ENCODE measurements at places on chromosomes 7 and 10.

DNA sequence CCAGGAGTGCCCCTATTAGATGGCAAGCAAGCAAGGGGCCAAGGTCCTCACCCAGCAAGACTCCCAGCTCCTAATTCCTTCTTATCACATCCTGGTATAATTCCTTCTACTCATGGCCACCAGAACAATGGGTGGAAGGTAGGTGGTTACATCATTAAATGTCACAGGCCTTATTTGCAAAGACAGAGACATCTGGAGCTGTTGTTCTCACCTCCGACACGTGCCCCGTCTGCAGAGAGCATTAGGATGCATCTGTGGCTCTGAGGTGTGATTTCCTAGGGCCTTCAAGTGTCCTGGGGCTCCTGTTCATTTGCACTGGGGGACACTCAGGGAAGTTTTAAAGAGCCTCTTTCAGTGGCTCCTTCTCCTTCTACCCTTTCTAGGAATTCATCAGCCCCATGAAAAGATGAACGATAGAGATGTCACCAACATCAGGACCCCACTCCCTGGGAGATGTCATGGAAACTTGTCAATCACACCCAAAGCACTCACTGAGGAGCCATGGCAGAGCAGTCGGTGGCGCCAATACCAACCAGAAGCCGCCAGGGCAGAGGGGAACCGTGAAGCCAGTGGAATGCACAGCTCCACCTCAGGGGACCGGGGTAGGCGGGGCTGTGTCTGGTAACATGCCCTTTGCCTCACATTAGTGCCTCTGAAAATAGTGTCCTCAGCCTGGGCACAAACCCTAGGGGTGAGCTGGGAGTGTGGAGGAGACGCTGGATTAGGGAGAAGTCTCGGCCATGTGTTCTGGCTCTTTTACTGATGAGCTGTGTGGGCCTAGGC is 2.9 kb upstream of the ATP6V0E2 start:
- no peak for DNase-seq

DNA sequence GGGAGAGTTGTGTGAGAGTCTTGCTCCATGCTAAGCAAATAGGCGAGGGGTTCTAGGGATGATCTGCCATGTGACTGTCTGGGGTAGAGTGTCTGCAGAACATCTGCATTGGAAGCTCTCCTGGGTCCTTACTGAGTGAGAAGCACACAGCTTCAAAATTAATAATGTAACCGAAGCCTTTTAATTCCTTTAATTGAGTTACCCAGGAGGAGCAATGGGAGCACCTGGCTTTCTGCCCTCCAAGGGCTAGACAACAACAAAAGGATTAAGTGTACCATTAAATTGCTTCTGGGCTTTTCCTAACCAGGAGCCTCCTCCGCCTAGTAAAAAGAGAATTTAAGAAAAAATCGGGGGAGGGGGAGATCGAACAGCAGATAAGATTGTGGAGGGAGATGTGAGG is 102.0 kb upstream of the TBX20 start:
- DNase-seq = no peak

DNA sequence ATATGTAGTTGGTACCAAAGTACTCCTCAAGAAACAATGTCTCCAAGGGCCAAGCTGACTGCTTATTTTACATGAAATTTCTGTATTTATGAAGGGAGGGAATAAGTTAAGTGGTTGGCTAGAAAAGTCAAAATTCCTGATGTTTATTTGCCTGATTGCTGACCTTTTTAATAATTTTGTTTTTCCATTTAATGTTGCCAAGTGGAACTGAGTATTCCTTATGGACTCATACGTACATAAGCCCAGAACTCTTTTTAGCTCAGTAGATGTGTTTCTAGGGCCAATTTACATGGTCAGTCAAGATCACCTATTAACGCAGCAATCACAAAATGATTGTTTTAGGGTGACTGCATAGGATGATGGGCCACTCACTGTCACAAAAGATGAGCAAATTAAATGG is 78.3 kb upstream of the FZD8 start:
- DNase-seq = no peak

GRCh38 chr7:111477462-111478225 is 84.6 kb downstream of the IMMP2L start:
- no peak for DNase-seq

DNA sequence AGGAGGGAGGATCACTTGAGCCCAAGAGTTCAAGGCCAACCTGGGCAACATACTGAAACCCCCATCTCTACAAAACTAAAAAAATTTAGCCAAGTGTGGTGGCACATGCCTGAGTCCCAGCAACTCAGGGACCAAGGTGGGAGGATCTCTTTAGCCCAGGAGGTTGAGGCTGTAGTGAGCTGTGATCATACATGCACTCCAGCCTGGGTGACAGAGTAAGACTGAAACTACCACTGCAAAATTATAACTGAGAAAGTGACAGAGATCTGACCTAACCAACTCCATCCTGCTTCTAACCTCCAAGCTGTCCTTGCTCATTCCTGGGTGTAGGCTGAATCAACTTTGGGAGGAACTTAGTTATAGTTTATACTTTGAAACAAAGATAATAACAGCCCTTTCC is 59.4 kb downstream of the HTR7 start:
- no peak for DNase-seq

GRCh38 chr10:9254353-9254752 is 1199.9 kb downstream of the GATA3 start:
- no peak for DNase-seq

DNA sequence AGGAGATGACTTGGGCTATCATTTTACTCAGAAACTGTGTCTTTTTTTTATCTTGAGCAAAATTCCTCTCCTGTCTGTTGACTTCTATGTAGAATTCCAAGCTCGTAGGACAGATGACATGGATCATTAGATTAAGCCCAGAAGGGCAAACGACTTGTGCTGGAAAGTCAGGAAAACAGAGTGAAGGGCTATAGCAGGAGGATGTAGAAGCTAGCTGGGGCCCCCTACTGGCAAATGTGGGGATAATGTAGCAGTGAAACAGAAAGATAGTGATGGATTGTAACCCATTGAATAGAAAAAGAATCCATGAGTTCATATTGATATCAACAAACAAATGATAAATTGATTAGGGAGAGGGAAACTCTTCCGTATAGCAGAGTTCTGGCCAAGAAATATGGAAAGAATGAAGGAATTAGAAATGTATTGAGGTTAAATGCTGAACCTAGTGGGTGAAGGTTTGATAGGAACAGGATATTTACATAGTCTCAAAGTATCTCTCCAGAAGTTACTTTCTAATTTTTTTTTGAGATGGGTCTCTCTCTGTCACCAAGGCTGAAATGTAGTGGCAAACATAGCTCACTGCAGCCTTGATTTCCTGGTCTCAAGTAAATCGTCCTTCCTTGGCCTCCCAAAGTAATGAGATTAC is 103.6 kb downstream of the LYZL1 start:
- DNase-seq = no peak

GRCh38 chr10:350981-351501 is 215.8 kb downstream of the ZMYND11 start:
- no peak for DNase-seq

DNA sequence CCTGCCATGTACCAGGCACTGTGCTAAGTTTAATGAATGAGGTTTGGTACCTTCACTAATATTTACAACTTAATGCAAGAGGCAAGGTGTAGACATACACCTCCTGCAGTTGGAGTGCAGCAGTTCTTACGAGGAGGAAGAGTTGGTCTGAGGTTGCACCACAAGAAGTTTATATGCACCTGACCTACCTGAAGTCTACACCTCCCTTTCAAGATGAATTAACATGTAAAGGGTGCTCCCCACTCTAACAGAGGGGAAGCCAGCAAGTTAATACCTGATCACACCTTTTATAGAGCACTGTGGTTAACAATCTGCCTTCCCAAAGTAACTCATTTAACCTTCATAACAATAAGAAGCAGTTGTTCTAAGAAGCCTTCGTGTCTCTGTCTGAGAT is 120.0 kb downstream of the LYZL1 start:
- DNase-seq = no peak

GRCh38 chr10:107056182-107056581 is 108.3 kb downstream of the SORCS1 start:
- DNase-seq = no peak

GRCh38 chr10:21278491-21279216 is 246.8 kb downstream of the SKIDA1 start:
- no peak for DNase-seq

DNA sequence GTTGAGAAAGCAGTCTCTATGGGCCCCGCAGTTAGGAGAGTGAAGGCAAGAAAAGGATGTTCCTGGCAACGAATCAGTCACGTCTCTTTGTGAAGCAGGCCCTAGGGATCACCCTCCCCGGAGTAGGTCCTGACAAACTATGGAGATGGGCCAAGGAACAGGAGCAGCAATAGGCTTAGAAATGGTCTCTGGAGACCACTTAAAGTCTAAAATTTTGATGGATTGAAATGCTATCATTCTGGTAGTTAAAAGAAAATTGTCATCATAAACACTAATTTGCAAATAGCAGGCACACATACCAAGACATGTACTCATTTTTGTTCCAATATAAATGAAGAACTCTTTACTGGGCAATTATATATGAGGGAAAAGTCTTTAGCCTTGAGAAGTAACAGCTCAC is 123.5 kb downstream of the ITGB8 start:
- DNase-seq = no peak

- DNase-seq = no peak
These were observed 249.2 kb downstream of the PLXNA4 start for GRCh38 chr7:132326878-132327589.

- no peak for DNase-seq
These were observed 456.4 kb upstream of the PFKP start for GRCh38 chr10:2610946-2611345.

GRCh38 chr10:75743291-75743778 is 311.9 kb downstream of the LRMDA start:
- DNase-seq = no peak

DNA sequence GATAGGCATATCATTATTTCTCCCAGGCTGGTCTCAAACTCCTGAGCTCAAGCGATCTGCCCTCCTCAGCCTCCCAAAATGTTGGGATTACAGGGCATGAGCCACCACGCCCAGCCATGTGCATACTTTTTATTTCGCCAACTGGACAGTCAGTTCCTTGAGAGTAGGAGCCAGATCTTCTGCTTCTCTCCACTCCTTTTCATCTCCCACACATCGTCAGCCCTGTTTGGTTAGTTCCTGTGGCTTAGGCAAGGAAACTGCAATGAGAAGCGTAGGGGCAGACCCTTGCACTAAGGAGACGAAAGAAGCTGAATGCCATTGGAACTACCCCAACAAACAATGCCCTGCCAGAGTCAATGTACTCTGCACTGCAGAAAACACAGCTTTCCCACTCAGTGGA is 178.2 kb downstream of the TRIL start:
- no peak for DNase-seq

DNA sequence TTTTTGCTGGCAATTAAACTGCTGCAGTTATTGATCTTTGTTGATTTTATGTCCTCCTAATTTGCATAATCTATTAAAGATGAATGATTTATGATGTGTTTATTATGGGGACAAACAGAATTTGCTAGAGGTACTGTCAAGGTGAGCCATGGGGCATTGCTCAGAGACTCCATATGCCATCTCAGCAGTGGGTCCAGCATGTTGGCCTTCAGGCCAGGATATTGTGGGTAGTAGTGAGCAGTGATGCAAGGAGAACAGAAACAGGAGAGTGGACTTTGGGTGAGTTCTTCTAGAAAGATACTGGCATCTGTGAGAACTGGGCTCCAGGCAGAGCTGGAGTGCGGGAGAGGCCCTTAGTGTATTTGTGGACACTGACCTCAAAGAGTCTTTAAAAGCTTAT is 65.9 kb downstream of the PAX2 start:
- DNase-seq = no peak

DNA sequence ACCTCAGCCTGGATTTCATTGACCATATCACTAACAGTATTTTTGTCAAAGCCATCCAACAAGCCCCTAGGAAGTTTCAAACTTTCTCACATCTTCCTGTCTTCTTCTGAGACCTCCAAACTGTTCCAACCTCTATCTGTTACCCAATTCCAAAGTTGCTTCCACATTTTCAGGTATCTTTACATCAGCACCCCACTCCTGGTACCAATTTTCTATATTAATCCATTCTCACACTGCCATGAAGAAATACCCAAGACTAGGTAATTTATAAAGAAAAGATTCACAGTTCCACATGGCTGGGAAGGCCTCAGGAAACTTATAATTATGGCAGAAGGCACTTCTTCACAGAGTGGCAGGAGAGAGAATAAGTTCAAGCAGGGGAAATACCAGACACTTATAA is 571.9 kb upstream of the PHF14 start:
- DNase-seq = no peak

DNA sequence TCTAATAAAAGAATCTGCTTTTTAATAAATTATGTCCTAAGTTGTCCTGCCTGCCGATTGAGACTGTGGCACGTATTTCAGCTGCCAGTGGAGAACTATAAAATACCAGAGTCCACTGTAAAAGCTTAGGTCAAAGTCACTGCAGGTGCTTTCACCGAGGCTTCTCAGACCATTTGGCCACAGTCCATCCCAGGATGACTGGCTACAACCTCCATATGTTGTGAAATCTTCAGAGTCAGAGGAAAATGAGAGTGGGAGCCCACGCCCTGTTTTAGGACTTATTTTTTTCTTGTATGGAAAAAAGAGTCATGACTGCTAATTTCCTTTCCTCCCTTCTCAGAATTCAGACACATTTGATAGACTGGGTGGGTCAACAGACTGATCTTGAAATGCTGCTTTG is 182.9 kb downstream of the ANK3 start:
- no peak for DNase-seq

DNA sequence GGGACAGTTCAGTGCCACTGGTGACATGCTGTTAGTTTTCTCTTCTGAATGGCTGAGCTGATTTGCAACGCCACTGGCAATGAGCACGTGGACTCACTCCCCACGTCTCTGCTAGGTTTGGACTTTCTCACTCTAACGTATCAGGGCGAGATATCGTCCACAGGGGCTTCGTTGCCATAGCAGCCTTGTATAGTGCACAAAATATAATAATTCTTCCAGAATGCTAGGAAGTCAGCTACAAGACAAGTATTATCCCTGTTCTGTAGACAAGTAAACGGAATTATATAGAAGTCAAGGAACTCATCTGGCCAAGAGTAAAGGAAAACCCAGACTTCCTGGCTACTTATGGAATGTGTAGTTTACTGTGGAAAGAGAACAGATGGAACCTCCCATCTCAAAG is 226.8 kb downstream of the ARHGAP21 start:
- no peak for DNase-seq

GRCh38 chr10:56231436-56231835 is 129.6 kb downstream of the ZWINT start:
- DNase-seq = no peak

Measured in bone marrow (tissue), 2 donors.